ENCODE measurements at places on chromosomes 5 and 9.

- no peak for DNase-seq
These were observed 72.4 kb upstream of the ICE1 start for GRCh38 chr5:5350101-5350500.

DNA sequence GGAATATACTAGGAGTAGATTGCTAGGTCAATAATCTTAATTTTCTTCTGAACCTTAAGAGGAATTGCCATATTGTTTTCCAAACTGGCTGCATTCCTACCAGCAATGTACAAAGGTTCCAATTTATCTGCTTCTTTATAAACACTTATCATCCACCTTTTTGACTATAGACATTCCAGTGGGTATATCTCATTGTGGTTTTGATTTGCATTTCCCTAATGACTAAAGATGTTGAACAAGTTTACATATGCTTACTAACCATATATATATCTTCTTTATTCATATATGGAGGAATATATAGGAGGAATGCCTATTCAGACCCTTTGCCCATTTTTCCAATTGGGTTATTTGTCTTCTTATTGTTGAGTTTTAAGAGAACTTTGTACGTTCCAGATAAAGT is 7.6 kb downstream of the DNAJC18 start:
- DNase-seq: no peak

GRCh38 chr5:151662805-151663204 is 23.9 kb downstream of the SPARC start:
- DNase-seq: no peak

- no peak for DNase-seq
These were observed 291.9 kb downstream of the DMAC1 start for GRCh38 chr9:7507566-7508270.

GRCh38 chr5:115366223-115366622 is 69.8 kb upstream of the CCDC112 start:
- DNase-seq: no peak

DNA sequence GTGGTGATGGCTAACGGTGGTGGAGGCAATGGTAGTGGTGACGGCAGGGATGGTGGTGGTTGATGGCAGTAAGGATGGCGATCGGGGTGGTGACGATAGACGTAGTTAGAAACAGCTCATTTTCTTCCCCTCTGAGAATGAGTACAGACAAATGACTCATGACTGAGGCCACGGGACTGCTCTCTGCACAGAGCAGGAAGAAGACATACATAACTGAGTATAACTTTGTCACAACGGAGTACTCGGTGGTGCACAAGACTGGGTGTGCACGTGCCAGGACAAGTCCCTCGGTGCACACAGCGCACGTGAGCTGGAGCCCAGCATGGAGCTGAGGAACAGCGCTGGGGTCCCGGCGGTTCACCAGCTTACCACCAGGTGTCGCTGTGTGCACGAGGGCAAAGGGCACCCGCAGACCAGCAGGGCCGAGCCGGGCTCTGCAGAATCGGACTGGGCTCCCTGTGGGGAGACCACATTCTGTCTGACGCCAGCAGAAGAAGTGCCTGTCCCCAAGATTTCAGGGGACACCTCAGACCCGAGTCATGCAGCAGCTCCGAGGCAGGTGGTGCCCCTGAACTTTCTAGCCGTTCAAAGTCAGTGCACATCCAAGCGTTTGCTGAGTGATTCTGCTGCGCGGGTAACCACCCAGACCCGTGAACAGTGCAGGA is 188.6 kb downstream of the FSTL4 start:
- DNase-seq: peak; percentile 24

DNA sequence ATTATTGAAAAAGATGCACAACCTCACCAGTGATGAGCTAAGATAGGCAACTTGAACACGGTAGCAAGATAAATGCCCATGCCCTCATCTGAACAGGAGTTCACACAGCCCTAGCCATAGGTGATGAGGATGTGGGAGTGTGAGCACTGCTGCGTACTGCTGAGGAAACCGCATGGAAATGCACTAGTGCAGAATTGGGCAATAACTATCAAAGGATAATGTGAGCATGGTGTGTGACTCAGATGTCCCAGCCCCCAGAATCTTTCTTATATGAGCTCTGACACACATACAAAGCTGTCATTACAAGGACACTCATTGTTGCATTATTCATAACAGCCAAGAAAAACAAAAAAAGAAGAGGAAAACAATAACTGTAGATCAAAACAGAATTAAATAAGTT is 521.2 kb downstream of the IRX1 start:
- no peak for DNase-seq

DNA sequence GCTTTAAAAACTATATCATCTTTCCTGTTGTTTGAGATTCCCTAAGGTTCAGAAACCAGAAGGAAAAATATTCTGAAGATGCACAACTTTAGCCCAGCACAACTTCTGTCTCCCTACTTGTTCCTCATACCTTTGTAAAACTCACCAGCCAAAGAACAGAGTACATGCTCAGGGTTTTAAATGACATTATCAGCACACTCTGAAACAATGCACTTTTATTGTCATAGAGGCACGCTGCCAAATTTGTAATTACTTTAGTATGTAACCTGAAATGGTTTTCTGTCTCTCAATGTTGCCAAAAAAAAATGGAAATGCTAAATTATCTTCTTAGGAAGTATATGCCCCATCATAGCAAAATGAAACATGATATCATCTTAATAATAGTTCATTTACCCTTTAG is 383.6 kb upstream of the CDH6 start:
- no peak for DNase-seq

DNA sequence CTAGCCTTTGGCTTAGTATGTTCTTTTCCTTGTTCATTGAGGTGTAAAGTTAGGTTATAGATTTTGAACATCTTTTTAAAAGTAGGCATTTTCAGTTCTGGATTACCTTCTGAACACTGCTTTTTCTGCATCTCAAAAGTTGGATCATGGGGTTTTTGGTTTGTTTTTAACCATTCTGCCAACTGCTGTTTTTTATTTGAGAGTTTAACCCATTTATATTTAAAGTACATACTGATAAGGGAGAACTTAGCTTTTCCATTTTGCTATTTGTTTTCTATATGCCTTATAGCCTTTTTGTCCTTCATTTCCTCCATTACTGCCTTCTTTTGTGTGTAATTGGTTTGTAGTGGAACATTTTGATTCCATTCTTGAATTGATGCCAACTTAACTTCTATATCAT is 30.5 kb upstream of the ZNF169 start:
- no peak for DNase-seq

DNA sequence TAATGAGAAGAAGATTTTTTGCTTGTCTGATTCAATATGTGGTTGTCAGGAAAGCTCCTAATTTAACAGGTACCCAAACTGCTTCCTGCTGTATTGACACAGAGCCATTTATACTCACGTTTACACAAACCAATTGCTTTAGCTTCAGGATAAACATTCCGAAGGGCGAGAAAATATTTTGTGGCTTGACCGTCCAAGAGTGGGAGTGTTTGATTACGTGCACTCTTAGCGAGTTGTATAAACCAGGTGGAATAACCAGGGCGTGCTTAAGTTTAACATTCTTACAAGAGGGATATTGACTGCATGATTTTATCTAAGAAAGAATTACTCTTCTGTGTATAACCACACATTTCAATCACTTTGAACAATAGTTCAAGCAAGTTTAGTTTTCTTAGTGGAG is 278.7 kb upstream of the TYRP1 start:
- no peak for DNase-seq

- DNase-seq: no peak
These were observed 256.0 kb downstream of the SLIT3 start for GRCh38 chr5:169044962-169045361.

- DNase-seq: no peak
These were observed 159.5 kb upstream of the CHD1 start for GRCh38 chr5:99088309-99088708.

DNA sequence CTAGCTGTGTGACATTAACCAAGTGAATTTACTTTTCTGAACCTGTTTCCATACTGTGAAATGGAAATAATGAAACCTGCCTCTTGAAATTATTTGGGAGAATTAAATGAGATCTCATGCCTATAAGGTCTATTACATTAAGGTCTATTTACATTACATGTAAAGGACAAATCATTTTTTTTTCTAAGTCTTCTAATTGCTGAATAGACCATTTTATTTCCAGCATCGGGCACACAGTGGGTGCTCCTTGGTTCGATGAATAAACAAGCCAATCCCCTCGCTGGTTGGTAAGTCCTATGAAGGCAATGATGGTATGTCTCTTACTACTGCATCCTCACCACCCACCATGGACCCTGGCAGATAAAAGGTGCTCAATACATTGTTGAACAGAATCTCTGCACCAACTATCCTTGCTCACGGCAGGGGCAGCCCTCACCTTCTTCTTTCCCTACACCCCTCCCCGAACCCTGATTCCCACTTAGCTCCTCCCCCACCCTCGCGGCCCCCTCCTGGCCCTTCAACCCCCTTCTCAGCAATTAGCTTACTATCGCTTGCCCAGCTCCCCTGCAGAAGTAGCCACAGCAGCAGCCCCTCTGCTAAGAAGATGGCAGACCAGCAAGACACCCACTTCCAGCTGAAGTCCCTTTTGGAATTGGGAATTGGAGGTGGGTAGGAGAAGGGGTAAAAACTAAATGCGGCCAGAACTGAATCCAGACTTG is 3.0 kb downstream of the PCDH1 start:
- no peak for DNase-seq

DNA sequence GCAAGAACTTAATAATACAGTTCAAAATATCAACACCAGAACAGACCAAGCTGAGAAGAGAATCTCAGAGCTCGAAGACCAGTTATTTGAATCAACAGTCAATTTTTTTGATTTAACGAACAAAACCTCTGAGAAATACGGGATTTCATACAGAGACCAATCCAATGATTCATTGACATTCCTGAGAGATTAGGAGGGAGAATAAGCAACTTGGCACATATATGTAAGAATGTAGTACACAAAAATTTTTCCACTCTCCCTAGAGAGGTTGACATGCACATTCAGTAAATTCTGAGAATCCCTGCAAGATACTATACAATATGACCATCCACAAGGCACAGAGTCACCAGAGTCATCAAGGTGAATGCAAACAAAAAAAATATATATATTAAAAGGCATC is 1577.3 kb upstream of the C9orf72 start:
- DNase-seq: no peak

GRCh38 chr9:74007833-74008232 is 489.3 kb upstream of the RORB start:
- no peak for DNase-seq
